ENCODE measurements at places on chromosomes 2 and 18.

DNA sequence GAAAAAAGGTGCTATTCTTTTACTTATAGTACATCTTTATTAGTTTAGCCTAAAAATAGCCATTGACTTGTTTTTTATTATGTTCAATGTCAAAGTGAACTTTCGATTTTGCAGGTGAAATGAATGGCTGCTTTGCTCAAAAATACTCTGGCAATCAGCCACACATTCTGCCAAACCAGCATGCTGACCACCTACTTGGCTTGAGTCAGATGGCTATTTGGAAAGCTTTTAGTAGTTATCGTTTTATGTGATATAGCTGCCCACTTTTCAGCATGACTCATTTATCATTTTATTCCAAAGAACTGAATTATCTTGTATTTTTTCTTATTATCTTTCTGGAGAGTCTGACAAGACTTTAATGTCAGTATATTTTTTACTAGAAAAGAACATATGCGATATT is 1615.8 kb upstream of the TMEFF2 start:
- no peak for DNase-seq

GRCh38 chr18:76449111-76449453 is 46.0 kb downstream of the ZNF516 start:
- no peak for DNase-seq

DNA sequence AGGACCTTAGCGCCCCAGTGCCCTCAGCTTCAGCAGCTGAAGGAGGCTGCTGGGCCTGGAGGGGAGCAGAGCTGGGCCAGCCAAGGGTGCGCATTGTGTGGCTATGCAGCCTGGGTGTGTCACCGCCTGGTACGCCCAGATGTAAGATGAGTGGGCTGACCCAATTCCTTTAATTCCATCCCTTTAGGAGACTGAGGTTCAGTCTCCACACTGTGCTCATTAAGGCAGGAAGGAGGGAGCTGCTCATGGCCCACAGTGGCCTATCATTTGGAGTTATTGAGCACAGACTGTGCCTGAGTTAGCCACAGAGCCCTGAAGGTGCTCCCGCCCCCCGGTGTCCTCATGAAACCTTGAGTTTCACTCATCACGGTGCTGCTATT is 194.1 kb upstream of the GLI2 start:
- DNase-seq, result no peak

- DNase-seq, result no peak
Observed at GRCh38 chr2:143572421-143572820, 443.2 kb downstream of the ARHGAP15 start.

GRCh38 chr2:226552571-226553285 is 246.9 kb downstream of the IRS1 start:
- no peak for DNase-seq

DNA sequence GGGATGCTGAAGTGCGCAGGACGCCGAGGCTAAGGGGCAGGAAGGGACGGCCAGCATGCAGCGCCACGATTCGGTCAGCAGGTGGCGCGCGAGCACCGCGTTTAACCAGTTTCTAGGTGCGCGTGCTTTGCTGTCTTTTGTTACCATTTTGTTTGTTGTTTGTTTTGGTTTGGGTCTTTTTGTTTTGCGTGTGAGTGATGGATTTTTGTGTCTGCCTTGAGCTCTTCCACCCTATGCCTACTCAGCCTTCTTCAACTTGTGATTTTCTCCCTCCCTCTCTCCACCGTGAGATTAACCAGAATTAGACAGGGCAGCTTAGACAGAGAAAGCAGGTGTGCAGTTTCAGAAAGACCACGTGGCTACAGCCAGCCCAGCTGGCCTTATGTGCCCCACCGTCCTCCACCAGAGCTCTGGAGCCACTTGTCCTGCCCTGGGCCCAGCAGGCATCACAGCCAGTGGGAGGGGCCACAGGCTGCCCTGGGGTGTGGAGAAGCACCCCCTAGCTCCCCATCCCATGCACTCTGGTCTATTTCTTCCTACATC is 180.2 kb downstream of the RNF144A start:
- DNase-seq, result peak; percentile 72

DNA sequence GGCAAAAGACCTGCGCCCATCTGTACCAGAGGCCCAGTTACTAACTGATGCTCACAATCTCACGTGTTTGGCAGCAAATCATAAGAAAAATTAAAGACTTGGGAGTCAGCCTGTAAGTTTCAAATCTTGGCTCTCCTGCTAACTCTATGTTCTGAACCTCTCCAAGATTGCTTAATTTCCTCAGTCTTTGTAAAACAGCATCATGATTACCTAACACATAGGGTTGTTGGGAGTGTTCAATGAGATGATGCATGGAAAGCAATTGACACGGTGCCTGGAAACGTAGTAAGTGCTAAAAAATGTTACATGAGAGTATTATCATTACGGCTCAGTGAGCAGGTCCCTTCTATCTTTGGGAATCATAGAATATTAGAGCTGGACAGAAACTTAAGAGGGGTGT is 497.6 kb upstream of the TCF4 start:
- no peak for DNase-seq

DNA sequence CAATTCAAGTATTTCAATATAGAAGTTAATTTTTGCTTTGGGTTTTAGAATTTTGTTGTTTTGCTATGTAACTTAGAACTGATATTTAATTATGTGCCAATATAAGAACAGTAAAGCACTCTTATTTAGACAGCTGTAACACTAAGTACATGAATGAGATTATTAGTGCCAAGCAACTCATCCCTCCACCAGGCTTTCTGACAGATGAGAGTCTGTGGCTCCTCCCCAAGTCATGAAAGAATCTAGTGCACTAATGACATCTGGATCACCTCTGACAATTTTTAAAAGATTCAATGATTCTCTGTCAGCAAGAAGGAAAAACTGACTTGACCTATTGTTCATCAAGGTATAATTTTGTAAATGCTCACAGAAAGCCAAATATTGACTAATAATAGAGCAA is 67.8 kb downstream of the TMEFF2 start:
- no peak for DNase-seq
